ENCODE measurements at places on chromosomes 13 and 19.

GRCh38 chr13:76314495-76314894 is 571.7 kb downstream of the KCTD12 start:
- DNase-seq: no peak

DNA sequence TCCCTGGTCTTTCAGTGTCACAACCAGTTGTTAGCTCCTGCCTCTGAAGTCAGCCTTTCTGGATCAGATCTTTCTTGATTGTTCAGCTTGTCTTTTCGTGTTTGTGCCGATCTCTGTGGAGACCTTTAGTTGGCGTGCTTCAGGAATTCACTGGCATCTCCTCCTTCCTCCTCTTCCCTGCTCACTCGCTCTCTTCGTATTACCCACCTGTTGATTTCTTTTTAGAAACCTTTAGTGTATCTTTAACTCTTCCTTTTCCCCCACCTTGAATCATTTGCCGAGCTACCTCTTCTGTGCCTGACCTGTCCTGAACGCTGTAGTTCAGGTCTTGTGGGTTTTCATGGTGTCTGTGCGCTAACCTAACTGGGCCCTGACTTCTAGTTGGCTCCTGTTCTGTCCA is 64.0 kb upstream of the TEX29 start:
- no peak for DNase-seq

GRCh38 chr19:52942386-52943133 is 19.3 kb upstream of the ZNF888 start:
- DNase-seq: peak; percentile 86

- DNase-seq: no peak
Observed at GRCh38 chr19:19587771-19588170, 30.7 kb downstream of the PBX4 start.

GRCh38 chr13:110618780-110619179 is 3.4 kb downstream of the NAXD start:
- DNase-seq: no peak

DNA sequence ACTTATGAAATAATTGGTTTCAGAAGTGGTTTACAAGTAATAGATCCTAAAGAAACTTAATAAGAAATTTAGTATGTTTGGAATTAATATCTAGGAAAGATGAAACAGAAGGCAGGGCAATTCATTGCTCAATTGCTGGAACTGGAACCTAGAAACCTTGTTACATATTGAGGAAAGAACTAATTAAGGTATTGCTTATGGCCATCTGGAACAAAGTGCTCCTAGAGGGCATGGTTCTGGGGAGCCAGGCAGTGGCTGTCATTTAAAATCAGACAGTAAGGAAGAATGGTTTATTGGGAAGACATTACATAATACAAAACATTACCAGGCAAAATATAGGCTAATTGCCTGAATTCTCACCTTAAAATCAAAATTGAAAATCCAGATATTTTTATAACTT is 224.1 kb downstream of the SLITRK6 start:
- no peak for DNase-seq

DNA sequence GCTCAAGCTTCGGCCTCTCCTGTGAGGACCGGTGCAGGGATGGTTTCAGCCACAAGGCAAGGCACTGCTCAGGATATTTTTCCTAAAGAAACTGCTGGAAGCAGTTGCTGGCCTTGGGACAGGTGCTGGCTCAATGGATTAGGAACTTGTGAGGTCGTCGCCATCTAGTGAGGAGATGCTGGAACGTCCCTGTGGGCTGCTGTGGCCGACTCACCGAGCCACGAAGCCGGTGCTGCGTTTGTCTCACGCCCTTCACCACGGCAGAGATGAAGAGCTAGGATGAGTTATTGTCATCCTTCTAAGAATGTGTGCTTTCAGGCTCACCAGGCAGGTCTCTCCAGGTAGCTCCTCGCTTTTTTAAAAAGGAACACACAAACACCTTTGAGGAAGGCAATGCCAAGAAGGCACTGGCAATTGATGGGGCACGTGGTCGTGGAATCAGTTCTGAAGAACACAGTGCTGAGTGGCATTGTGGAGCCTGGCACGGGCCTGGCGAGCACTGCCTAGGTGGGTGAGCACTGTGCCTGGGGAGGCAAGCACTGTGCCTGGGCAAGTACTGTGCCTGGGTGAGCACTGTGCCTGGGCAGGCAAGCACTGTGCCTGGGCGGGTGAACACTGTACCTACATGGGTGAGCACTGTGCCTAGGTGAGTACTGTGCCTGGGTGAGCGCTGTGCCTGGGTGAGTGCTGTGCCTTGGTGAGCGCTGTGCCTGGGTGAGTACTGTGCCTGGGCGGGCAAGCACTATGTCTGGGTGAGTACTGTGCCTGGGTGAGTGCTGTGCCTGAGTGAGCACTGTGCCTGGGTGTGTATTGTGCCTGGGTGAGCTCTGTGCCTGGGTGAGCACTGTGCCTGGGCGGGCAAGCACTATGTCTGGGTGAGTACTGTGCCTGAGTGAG is 140.4 kb downstream of the TEX29 start:
- DNase-seq: peak; percentile 32

DNA sequence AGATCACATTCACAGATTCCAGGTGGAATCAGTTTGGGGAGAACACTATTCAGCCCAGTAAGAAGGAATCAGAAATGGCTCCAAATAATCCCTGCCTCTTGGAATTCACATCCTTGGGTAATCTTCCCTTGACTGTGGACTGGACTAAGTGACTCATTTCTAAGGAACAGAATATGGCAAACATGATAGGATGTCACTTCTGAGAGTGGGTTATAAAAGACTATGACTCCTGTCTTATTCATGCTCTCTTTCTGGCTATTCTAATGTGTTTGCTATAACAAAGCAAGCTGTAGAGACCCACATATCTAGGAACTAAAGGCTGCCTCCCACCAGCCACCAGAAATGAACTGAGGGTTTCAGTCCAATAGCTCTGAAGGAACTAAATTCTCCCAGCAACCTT is 37.8 kb downstream of the MBD3L2B start:
- no peak for DNase-seq

DNA sequence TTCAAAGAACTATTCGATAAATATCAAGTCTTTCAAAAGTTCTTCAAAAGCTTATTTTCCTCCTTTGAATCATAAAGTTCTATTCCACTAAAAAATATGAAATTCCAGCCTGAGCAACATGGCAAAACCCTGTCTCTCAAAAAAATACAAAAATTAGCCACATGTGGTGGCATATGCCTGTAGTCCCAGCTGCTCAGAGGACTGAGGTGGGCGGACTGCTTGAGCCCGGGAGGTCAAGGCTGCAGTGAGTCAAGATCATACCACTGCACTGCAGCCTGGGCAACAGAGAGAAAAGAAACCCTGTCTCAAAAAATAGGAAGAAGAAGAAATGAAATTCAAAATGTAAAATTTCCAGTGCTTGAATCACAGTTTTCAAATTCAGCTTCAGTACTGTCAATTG is 24.6 kb downstream of the CAB39L start:
- DNase-seq: no peak

DNA sequence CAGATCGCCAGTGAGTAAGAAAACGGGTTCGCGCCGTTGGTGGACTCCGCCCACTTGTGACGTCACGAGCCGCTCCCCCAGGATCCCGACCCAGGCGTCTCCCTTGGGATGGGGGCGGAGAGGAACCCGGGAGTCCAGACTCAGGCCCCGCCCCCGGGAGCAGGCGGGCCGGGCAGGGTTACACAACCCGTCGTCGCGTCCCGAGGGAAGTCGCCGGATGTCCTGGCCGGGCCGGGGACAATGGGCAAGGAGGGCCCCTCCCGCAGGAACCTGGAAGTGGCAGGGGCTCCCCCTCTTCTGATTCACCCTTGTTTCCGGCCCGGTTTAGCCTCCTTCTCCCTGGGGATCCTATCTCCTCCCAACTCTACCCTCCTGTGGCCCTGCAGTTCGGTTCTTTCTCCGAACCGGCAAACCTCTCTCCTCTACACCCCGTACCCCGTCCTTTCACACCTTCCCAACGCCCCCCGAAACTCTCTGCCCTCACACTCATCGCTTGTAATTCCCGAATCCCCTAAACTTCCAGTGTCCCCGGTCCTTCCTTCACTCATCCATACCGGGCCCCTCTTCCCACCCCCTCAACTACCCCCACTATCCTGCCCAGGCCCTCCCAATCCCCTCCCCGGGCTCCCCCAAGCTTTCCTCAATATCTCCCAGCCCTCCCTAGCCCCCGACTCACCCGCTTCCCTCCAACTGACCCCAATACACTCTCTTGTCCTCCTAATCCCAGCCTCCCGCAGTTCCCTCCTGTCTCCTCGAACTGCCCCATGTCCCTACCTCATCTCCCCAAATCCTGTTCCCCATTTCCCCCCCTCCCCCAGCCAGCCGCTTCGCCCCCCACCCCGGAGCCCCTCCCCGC is 20.0 kb upstream of the ERCC1 start:
- peak; percentile 96 for DNase-seq

DNA sequence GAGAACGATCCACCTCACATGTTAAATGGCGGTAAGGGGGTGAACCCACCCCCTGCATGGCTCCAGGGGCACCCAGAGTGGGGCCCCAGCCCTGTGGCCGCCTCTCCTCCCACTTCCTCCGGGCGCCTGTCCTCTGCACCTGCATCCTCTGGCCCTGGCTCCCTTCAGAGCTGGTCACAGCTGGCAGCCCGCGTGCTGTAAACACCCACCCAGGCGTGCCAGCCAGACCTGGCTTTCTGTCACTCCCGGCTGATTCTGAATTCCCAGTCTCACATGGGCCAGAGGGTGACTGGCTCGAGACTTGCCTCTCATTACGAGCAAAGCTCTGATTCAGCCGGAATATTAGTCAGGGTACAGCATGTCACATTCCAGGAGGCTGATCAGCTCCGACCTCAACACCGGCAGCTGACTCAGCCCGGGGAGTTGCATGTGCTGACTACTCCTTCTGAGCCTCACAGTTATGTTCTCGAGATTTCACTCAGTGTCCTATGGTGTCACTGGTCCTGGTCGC is 75.1 kb downstream of the GNG7 start:
- peak; percentile 99 for DNase-seq

DNA sequence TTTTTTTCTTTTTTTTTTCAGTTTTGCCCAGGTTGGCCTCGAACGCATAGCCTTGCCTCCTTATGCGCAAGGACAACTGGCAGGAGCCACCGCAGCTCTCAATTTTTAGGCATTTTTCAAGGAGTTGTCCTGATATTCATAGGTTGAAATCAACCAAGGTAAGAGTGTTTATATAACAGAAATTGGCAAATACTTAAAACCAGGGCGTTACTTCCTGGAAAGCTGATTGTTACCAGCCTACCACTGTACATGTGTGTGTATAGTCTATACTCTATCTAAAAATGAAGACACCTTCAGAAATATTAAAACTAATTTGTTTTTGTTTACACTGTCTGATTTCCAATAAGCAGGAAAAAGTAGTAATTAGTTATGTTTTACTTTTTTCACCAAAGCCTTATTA is 39.2 kb downstream of the GPC6 start:
- no peak for DNase-seq

- no peak for DNase-seq
Observed at GRCh38 chr19:46824890-46825730, 25.5 kb downstream of the AP2S1 start.

DNA sequence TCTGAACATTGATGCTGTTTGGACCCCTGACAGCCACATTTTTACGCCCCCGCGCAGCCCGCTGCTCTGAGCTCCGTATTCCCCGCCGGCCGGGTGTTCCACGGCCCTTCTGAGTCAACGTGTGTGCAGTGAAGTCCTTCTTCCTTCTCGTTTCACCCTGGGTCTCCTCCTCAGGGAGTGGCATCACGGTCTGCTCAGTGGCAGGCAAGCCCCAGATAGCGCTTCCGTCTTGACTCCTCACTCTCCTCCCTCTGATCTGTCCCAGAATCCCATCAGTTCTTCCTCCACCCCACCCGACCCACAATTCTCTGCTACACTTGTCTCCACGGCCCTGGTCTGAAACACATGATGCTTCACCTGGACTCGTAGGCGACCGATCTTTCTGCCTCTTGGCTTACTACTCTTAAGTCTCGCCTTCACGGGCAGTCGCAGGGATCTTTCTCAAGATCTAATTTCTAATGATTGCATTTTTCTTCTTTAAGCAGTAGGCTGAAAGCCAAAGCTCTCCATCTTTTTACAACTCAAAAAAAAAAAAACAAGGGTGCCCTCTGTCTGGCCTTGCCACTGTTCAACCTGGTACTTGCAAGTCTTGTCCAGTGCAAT is 33.9 kb downstream of the CCNE1 start:
- peak; percentile 24 for DNase-seq

DNA sequence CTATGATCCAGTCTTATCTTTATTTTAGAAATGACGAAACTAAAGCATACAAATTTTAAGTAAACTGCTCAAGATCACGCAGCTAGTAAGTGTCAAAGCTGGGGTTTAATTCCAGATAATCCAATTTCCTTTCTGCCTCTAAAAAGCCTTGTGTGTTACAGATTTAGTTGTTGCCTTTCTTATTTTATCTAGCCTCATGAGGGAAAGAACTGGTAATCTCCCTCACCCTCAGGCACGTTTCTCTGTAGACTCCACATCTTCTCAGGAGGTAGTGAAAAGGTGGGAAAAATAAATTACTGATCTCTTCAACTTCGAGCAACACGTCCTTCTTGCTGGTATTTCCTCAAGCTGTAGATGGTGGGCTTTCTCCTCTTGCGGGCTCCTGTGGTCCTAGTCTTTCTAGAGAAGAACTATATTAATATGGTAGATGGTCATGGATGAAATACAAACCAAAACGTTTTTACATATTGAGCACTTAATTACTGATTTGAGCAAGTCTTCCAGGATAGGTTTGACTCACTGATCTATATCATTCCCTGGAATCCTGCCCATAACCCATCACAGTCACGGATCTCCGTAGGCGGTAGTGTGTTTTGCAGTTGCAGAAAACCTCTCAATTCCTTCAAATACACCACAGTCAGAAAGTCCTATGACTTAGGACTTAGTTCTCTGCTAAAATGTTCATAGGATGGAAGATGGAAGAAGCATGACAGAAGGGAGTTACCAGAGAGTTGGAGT is 519.5 kb downstream of the DCT start:
- no peak for DNase-seq

DNA sequence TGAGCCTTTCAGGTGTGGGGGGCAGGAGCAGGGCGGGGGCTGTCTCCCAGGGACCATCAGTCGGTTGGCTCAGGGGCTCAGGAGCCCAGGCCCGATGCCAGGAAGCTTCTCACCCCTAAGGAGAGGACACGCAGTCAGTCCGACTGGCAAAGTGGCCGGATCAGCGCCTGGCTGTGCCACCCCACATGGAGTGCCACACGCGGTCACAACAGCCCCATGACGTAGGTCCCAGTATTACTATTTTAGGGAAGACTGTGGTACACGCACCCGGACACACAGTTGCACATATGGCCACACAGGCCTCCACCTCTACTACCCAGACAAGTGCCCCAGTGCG is 29.3 kb upstream of the GRTP1 start:
- DNase-seq: no peak

DNA sequence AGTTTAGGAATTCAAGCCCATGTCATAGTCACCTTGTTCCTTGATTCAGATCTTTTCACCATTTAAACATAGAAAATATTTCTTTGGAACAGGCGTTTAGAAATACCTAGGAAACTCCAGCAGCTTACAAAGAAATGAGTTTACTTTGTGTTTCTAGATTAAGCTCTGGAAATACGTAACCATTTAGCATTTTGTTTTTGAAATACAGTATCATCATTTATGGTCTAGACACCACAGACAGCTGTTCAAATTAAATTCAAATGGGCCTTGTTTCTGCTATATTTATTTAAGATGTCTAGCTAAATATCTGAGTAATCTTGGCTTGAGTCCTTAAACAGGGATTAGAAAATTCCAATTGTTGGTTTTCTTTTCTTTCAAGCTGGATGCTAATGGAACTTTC is 228.5 kb downstream of the NDFIP2 start:
- peak; percentile 41 for DNase-seq

GRCh38 chr19:21584537-21584936 is 79.1 kb downstream of the ZNF429 start:
- DNase-seq: no peak

- peak; percentile 71 for DNase-seq
Observed at GRCh38 chr19:55474269-55475265, 1.9 kb upstream of the ZNF628 start.

- no peak for DNase-seq
Observed at GRCh38 chr13:100476963-100477362, 111.6 kb downstream of the GGACT start.

All from fibroblast of skin of back (primary cell).